GM12891 (cell line): ENCODE measurements at places on chromosomes 3 and 15.
A peak's percentile ranks its signal among the peaks of the same experiment; 100 is the strongest.

GRCh38 chr3:128381609-128382008 lies 85.1 kb downstream of the DNAJB8 start:
- DNase-seq, result no peak

DNA sequence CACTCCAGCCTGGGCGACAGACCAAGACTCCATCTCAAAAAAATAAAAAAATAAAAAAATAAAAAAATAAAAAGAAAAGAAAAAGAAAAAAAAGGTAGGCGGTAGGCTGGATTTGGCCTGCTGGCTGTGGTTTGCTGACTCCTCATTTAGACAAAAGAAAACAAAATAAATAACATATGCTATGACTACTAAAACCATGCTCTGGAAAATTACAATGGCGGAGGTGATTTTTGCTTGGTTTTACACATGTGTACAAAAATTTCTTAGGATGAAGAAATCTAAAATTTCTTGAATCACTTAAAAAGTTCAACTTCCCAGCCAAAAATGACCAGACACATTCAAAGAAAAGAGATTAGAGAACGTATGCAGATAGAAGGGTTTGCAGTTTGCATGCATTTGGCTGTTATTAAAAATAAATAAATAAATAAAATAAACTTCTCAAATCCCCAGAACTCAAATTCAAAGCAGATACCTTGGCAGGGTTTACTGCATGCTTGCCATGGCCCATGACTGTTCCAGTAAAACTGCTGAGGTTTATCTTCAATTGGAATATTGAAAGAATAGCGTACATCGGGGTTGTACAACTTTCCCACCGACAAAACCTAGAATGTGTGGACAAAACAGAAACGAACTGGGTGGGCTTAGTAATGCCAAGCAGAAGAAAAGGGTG lies 65.9 kb downstream of the ADAMTS9 start:
- no peak for DNase-seq

DNA sequence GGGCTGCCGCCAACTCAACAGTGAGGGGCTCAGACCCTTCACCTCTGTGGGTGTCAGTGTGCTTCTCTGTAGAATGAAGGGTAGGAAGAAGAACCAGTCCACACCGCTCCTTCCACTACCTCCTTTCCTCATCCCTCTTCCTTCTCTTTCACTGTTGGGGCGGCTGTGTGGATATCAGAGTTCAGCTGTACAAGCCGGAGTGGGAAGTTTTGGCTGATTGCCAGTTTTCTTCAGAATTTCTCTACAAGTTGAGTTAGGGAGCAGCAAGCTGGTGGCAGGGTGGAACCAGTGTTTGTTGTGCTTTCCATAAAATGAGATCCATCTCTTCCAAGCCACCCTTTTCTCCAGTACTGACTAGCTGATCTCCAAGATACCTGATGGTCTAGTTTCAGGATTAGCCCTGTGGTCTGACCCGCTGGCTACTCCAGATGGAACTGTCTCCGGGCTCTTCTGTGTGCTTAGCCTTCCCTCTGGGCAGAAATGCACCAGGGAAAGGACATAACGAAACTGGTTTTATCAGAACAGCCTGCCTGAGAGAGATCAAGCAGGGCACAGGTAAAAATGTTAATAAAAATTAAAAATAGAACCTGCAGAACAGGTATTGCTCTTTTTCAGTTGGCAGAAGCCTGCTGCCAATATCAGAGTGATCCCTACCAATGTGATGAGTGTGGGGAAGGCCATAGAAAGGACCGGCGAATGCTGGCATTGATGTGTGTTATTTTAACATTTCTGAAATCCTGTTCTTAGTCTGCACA lies 169.9 kb upstream of the TSC22D2 start:
- no peak for DNase-seq

DNA sequence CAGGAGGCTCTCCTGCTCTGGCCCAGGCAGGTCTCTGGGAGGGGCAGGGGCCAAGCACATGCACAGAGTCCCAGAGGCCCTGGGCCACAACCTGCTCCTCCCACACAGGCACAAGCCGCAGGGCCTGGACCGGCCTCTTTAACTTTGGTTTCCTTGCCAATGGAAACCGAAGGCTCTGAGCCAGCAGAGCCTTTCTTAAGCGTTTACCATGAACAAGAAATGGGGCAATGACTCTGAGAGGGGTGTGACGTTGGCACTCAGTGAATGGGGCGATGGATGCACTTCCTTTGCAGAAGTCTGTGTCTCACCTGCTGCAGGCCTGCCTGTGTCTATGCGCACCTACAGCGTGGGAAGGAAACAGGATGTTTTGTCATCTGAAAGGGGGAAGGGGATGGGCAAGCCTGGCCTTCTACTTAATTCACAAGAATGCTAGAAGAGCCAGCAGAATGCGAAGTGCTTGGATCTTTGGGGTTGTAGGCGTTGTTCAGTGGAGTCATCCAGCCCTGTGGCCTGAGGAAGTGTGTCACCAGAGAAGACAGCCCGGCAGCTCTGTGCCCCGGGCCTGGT lies 41.8 kb downstream of the IFT122 start:
- no peak for DNase-seq

DNA sequence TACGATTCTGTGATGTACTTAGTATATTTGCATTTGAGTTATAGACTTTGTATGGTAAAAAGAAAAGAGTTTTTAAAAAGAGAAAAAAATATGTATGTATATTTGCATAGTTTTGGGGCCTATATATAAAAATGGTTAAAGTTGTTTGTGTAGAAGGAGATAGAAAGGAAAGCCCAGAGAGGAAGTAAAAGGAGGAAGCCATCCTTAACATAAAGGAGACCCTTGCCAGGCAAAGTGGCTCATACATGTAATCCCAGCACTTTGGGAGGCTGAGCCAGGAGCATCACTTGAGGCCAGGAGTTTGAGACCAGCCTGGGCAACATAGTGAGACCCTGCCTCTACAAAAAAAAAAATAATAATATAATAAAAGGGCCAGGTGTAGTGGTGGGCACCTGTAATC lies 8.4 kb downstream of the SNAP23 start:
- no peak for DNase-seq

GRCh38 chr3:23726811-23727548 lies 78.8 kb upstream of the UBE2E1 start:
- DNase-seq, result no peak

DNA sequence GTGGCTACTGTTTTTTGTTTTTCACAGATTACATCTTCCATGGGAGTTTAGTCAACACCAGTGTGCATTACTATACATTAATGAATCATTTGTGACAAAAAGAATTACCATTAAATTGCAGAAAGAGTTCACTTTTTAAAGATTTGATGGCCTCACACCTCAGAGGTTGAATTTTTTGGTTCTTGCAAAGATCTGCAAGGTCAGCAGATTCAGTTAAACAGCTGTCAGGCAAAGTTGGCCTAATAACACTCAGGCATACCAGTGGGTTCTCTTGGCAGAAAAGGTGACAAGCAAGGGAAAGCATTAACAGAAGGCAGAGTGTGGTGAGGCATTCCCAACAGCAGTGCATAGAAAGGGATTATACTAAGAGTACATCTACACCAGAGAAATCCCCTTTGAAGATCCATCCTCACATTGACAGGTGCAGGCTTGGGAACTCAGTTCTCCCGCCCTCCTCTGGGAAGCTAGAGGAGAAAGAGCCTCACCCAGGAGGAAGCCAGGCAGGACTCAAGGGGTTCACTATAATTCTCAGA lies 24.3 kb upstream of the PTX3 start:
- no peak for DNase-seq

DNA sequence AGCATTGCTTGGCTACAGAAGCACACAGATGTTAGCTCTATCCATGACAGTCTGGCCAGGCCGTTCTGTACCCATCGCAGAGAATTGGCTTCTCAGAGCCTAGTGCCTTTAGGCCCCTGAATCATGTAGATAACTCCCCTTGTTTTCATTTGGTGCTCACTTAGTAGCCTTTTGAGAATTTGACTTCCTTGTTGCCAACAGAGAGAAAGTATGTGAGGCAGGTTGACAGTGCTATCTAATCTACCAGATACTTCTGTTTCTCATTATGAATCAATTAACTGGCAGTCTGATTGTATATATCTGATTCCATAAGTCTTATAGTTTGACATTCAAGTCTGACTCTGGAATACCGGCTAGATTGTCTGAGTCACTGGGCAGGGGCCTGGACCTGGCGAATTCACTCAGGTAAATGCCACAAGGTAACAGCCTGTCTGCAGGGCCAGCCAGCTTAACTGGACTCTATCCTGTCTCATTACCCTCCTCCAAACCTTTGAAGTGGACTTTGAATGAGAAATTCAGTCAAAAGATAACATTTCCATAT lies 160.2 kb downstream of the GHSR start:
- no peak for DNase-seq

- no peak for DNase-seq
Observed at GRCh38 chr15:64640146-64640871, 135.1 kb downstream of the RBPMS2 start.

GRCh38 chr3:99505200-99505599 lies 133.2 kb upstream of the COL8A1 start:
- DNase-seq, result no peak

GRCh38 chr15:66848116-66848515 lies 146.1 kb downstream of the SMAD6 start:
- DNase-seq, result no peak

DNA sequence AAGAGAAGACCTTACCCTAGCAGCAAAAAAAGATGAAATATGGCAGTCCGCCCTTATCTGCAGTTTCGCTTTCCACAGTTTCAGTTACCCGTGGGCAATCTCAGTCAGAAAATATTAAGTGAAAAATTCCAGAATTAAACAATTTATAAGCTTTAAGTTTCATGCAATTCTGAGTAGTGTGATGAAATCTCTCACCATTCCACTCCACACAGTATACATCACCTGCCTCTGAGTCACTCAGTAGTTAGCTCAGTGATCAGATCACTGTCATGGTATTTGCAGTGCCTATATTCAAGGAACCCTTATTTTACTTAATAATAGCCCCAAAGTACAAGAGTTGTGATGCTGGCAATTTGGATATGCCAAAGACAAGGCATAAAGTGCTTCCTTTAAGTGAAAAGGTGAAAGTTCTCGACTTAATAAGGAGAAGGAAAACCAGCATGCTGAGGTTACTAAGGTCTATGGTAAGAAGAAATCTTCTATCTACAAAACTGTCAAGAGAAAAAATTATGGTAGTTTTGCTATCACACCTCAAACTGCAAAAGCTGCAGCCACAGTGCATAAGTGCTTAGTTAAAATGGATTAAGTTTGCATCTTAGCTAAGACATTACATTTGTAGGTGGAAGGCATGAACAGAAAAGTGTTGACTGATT lies 48.1 kb downstream of the HSPBAP1 start:
- DNase-seq, result no peak

GRCh38 chr3:35044190-35044589 lies 595.1 kb upstream of the ARPP21 start:
- no peak for DNase-seq

DNA sequence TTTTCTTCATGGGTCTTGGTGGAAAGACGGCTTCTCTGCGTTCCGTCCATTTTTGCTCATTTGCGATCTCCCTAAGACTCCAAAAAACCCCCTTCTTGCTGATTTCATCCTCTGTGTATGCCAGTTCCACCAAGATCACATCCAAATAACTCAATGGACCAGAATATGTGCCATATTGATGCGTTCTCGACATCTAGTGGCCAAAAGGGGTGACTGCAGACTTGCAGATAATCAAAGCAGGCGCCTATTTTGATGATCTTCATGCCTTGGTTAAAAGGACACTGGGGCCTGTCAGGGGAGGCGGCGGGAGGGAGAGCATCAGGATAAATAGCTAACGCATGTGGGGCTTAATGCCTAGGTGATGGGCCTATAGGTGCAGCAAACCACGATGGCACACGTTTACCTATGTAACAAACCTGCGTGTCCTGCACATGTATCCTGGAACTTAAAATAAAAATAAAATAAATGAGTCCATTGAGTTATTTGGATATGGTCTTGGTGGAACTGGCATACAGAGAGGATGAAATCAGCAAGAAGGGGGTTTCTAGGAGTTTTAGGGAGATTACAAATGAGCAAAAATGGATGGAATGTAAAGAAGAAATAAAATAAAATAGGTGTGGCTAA lies 104.2 kb upstream of the RAD18 start:
- DNase-seq, result peak; percentile 42

DNA sequence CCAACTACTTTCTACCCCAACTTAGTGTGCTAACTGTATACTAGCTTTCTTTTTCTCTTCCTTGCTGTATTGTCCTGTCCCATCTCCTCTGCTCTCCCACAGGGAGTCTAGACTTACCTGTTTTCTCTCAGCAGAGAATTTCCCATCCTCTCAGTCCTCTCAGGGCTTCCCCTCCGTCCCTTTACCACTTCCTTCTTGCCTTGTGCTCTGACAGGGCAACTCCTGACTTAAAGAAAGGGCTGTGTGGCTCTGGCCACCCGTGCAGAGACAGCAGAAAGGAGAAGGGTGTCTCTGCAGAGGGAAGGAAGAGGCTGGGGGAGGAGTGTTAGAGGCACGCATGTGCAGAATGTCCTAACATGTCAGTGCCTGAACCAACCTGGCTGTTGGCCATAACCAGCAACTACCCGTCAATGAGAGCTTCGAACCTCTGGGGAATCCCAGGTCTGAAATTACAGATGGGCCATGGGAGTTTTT lies at the start of gene GCSAM:
GCSAM (minus strand) TSS at position 274 of the 474 bp plus-strand sequence; CDS start at position 146, 128 bp downstream.
- DNase-seq, result no peak

GRCh38 chr15:80998251-80998650 lies 2.5 kb upstream of the TLNRD1 start:
- no peak for DNase-seq

DNA sequence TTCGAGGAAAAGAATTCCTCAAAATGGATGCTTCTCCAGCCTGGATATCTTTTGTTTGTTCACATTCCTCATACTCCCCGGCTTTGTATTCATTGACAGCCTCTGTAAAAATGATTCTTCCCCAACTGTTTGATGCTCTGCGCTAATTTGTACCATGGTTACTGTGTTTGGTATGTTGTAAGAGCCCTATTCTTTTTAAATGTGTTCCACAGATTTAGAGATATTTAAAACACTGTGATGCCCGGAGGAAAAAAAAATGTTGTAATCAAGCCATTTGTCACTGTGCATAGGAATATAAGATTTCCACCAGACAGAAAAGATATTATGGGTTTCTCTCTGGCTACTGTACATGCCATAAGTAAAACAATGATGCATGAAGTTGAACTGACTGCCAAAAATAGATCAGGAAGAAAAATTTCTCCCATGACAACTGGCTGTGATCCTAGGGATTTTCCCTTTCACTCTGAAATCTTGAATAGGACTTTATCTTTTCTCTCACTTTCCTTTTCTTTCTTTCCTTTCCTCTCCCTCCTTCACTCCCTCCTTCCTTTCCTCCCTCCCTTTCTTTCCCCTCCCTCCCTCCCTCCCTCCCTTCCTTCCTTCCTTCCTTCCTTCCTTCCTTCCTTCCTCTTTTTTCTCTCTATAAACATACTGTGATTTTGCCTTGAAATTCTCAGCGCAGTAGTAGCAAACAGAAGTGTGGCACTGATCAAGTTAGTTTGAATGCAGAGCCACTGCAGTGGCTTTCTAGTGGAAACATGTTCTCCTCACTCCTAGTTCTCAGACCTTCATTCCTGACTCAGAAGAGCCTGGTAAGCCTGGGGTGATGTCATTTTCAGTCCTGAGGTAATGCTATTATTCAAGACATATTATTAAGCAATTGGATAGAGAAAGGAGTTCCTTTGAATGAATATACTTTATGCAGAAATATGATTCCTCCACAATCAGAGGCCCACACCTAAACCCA lies 254.9 kb upstream of the TBL1XR1 start:
- no peak for DNase-seq

GRCh38 chr3:18024715-18025114 lies 282.3 kb upstream of the TBC1D5 start:
- DNase-seq, result no peak

GRCh38 chr3:47108546-47108945 lies 55.4 kb downstream of the SETD2 start:
- no peak for DNase-seq

- no peak for DNase-seq
Observed at GRCh38 chr3:194067949-194068362, 68.0 kb upstream of the HES1 start.
